ELR (cell line): ENCODE measurements at places on chromosomes 1 and 21.
A peak's percentile ranks its signal among the peaks of the same experiment; 100 is the strongest.

DNA sequence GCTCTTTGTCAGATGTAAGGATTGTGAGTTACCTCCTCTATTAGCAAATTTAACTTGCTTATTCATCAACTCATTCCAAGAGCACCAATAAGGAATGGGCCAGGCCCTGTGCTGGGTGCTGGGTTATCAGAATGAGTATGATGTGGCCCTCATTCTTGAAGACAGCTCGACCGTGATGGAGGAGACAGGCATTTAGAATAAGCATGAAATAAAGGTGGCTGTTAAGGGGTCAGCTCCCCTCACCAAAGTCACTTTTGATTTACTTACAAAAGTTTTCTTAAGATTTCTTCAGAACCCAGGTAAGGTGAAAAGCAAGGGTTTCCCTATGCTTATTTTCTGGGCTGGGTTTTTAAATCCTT lies 15.3 kb upstream of the PADI1 start:
- no peak for DNase-seq

GRCh38 chr1:77475641-77476040 lies 193.8 kb downstream of the AK5 start:
- no peak for DNase-seq

- DNase-seq: no peak
Observed at GRCh38 chr1:6091823-6092109, 46.1 kb downstream of the KCNAB2 start.

DNA sequence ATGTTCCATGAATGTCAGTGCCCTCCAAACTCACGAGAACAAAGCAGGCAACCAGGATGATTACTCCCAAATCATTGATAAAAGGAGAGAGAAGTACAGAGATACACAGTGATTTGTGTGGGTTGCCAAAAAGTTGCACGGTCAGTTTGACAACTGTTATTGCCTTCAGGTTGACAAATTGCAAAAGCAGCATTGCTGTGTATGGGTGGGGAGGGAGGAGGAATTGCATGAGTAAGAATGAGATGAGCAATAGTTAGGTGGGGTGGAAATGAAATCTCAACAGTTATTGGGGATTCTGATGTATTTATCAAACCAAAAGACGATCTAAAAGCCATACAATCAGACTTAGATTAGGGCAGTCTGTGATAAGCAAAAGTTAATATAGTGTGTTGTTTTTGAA lies 93.7 kb downstream of the NTMT2 start:
- peak; percentile 12 for DNase-seq

DNA sequence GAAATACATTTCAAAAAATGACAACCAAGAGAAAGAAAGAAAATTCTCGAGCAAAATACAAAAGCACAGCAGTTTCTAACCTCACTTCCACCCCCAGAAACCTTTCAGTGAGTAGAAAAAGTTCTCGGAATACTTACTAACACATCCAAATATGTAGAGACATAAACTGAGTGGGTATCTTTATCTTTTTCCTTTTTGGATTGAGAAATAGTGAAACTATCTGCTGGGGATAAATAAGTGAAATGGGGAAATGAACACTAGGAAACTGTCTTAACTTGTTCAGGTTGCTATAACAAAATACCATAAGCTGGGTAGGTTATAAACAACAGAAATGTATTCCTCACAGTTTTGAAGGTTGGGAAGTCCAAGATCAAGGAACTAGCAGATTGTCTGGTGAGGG lies 72.0 kb downstream of the VCAM1 start:
- DNase-seq: no peak

- DNase-seq: no peak
Observed at GRCh38 chr1:87305151-87305550, 23.5 kb upstream of the LMO4 start.

DNA sequence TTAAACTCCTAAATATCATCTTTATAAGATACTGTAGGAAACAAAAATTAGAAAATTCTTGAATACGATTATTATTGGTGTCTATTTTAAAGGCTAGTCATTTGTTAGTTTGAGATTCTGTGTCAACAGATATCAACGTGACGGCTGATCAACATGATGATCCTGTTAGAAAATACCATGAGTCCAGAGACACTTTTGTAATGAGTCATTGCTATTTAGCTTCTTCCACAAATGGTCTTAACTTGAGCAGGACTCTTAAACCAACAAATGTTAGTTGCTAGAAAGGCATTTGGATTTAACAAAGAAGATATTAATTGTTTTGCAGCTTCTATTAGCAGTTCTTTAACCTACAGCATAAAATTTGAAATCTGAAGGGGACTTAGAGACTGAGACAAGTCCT lies 131.2 kb downstream of the TGFB2 start:
- peak; percentile 91 for DNase-seq

- DNase-seq: peak; percentile 88
Observed at GRCh38 chr1:207890136-207890738, 20.7 kb downstream of the CD34 start.

DNA sequence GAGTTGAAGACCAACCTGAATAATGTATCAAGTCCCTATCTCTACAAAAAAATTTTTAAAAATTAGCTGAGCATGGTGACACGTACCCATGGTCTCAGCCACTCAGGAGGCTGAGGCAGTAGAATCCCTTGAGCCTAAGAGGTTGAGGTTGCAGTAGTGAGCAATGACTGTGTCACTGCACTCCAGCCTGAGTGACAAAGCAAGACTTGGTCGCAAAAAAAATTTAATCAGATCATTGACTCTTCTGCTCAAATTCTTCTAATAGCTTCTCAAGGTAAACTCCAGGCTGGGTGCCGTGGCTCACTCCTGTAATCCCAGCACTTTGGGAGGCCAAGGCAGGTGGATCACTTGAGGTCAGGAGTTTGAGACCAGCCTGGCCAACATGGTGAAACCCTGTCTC lies 85.9 kb upstream of the PUM1 start:
- peak; percentile 19 for DNase-seq

- no peak for DNase-seq
Observed at GRCh38 chr1:206600527-206600926, 11.7 kb downstream of the EIF2D start.

DNA sequence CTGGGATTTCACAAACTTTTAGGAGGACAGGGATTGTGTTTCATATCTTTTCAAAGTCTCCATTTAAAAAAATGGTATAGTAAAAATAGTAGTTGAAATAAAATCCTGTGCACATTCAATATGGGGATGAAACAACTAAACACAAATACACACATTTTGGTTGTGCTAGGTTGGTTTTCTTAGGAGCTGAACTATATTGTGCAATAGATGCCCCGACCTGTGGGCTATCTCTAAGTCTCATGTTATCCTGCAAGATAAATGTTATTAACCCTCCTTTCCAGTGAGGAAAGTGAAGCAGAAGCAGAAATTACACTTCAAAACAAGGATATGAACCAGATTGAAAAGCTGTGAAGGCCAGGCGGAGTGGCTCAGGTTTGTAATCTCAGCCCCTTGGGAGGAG lies 1.3 kb upstream of the PLD5 start:
- no peak for DNase-seq

DNA sequence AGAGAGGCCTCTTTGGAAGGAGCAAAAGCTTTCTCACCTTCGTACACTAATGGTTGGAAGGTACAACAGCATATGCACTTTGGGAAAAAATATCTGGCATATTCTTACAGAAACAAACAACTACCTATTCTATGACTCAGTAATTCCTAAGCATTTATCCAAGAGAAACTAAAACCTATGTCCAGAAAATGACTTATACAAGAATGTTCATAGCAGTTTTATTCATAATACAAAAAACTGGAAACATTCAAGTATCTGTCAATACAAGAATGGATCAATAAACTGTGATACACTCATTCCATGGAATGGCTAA lies 8.2 kb downstream of the NBPF1 start:
- peak; percentile 1 for DNase-seq

DNA sequence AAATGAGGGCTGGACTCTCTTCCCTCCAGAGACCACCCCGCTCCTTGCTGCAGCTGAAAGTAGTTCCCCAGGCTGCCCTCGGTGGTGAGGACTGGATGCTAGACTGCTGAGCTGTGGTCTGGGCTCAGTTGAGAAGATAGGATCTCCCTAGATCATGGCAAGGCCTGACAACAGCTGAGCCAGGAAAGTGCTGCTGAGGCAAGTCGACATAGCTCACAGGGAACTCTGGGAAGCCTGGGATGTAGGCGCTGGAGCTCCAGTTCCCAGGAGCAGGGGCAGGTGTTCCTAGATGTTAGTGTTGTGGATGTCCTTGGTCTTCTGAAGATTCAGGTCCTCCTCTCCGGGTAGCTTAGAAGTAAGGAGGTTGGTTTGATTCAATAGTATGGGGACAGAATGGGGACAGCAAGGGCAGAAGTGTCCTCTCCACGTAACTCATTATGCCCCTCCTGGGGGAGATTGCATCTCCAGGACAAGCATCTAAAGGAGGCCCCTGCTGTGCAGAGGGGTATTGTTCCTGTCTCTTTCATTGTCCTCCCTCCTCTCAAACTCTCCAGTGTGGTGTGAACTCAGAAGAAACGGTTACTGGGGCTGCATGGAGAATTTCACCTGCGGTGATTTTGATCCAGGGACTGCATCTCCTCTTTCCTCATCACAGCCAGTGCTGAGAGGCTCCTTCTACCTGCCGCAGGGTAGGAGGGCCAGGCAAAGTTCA lies 3.7 kb downstream of the CYB561D1 start:
- no peak for DNase-seq

GRCh38 chr1:200108659-200109058 lies 81.1 kb downstream of the NR5A2 start:
- DNase-seq: no peak

- no peak for DNase-seq
Observed at GRCh38 chr1:93552741-93553455, 105.0 kb downstream of the FNBP1L start.

DNA sequence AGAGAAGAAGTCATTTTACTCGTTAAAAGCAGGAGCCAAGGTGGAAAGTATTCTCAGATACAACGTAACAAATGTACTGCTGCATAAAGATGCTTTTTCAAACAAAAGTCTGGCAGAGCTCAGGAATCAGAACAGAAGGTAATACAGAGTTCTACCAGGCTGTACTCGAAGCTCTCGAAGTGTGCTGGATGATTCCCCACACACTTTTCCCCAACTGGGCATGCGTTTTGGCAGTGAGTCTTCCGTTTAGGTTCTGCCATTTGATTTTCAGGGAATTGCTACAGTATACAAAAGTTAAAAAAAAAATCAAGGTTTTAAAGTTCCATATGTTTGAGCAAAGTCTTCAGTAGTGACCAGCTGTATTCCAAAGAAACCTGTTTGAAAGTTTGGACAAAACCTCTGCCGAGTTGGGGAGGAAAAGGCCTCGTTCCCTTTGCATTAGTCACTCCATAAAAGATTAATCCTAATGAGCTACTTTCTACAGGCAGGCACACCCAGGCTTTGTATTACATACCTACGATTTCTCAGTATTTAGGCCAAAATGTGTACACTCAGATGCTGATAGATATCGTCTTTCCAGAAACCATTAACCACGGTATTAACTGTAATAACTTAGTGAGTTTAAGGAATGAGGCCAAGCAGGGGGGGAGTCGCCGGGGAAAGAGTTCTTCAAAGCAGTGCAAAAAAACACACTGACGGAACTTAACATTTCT lies 477.1 kb downstream of the LMO4 start:
- DNase-seq: peak; percentile 37

DNA sequence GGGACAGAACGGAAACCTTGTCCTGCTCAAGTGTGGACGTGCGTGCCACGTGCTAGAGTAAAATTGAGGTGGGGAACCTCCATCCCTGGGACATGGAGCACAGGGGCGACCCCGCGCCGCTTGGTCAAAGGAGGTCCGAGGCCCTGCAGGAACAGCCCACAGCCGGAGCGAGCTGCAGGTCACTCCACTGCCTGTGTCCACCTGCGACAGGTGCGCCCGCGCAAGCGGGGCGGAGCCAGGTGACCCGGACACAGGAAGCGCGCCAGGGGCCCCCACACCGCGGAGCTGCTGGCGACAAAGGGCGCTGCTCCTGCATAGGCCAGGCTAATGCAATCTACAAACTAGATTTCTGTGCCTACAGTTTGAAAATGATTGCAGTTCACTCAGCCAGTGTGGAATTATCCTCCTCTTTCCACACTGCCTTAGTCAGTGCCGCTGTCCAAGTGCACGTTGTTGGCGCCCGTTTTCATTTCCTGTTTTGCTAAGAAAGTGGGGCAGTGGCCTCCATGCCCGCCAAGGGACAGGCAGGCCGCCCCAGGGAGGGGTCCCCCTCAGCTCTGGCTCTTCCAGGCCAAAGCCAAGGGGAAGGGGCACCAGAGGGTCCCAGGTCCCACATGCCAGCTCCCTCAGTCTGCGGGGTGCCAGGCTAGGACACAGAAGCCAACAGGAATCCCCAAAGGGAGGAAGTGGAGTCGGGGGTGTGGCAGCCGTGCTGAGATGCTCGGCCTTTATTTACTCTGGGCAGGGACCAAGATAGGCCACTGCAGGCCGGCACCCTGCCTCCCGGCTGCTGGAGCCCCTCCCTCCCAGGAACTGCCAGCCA lies 4.3 kb upstream of the NADK start:
- peak; percentile 65 for DNase-seq

- no peak for DNase-seq
Observed at GRCh38 chr1:172941471-172941870, 109.3 kb downstream of the TNFSF18 start.

- no peak for DNase-seq
Observed at GRCh38 chr1:19300211-19300610, 11.6 kb upstream of the AKR7A3 start.

DNA sequence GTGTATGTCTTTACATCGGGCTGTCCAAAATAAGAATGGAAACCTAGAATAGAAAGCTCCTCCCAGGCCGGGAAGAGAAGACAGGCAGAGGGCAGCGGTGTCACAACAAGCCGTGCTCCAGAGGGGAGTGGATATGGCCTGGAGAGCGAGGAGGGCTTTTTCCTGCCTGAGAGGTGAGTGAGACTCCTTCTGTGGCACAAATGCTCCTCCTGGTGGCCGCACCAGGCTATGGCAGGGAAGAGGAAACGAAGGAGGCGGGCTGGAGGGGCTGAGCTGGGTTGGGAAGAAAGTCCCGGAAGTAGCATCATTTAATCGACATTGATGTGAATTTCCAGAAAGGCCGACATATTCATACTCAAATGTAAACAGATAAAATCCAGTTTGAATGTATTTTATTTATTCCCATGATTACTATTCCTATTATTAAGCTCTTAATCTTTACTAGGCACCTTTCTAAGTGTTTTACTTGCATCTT lies 54.7 kb downstream of the MEF2D start:
- peak; percentile 88 for DNase-seq

DNA sequence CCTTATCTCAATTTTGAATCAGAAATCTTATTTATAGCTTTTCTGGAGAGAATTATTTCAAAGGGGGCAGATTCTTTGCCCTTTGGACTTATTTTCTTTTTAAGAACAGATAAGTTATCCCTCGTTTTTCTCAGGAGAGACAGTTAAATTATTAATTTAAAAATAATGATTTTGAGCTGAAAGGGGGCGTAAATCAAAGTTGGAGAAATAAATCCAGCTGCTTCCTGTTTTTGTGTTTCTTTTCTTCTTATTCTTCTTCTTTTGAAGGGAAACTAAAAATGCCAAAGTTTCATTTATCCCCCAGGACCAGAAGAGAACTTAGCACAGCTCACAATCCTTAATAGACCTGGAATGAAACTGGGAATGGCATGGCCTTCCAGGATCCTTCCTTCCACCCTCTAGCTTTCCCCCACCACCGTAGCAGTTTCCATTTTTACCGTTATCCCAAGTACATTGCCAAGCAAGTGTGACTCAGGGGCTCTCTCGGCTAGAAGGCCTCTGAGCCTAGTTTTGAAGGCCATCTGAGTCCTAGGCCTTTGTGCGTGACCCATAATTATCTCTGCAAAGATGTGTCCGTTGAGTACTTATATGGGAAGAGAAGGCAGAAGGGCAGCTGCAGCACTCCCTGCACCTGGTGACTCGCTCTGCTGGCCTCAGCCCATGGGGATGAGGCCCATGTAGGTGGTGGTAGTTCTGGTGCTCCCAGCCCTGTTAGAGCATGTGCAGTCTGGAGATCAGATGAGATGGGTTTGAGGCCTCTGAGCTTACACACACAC lies 181.7 kb downstream of the ROR1 start:
- DNase-seq: no peak

- DNase-seq: peak; percentile 26
Observed at GRCh38 chr1:147177611-147178380, 5.5 kb upstream of the PRKAB2 start.
